Breast epithelium (tissue), 4 donors: ENCODE measurements at places on chromosomes 6 and 20. TPM values are rescaled to one million over a fixed set of nuclear protein-coding genes. Genes with fewer than 3 reads are reported as not detected.

GRCh38 chr6:156033598-156033997, 578.0 kb upstream of the NOX3 start:
- H3K36me3 ChIP-seq: no peaks in the 10 kb centered on the region
- H3K4me1 ChIP-seq: no peaks in the 10 kb centered on the region
- H3K4me3 ChIP-seq: no peak overlapping the region
- no peak overlapping the region for H3K27ac ChIP-seq
- no peak for DNase-seq

DNA sequence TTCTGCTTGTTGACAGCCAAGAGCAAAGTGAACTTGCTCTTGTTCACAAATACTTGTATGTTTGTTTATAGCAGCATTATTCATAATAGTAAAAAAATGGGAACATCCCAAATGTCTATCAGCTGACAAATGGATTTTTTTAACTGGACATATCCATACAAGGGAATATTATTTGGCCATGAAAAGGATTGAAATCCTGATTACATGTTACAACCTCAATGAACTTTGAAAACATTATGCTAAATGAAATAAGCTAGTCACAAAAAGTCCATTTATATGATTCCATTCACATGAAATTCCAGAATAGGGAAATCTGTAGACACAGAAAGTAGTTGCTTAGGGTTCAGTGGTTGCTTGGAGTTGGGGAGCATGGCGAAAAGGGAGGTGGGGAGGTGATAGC, 28.4 kb upstream of the BAG2 start:
- no peak overlapping the region for H3K27ac ChIP-seq
- H3K36me3 ChIP-seq: peaks cover 10% of the 10 kb centered on the region

DNA sequence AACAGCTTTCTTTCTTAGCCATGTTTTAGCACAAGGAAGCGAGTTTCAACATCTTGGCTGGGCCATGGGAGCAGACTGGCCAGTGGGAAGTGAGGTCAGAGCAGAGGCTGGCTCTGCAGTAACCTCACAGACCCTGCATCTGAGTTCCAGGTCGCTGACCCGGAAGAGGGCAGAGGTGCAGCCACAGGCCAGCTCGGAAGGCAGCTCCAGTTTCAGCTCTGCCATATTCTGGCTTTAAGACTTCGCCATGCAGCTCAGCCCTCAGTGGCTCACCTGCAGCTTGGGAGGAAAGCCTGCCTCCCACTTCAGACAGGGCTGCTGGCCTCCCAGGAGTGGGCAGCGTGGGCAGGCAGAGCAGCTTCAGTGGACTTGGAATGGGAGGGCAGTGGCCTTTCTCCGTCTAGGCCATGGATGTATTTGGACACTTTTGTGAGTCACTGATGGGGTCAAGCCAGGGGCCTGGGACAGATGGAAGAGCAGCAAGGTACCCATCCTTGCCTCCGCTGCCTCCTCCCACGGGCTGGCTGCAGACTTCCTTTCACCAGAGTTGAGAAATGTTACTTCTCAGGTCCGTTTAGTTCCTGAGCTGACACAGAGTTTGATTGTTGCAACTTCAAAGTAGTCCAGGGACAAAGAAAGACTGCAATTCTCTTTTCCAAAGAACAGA, 18.5 kb downstream of the CST8 start:
- H3K27me3 ChIP-seq: no peaks in the 10 kb centered on the region
- no peaks in the 10 kb centered on the region for H3K36me3 ChIP-seq
- DNase-seq: no peak
- H3K27ac ChIP-seq: no peak overlapping the region
- no peak overlapping the region for H3K4me3 ChIP-seq

DNA sequence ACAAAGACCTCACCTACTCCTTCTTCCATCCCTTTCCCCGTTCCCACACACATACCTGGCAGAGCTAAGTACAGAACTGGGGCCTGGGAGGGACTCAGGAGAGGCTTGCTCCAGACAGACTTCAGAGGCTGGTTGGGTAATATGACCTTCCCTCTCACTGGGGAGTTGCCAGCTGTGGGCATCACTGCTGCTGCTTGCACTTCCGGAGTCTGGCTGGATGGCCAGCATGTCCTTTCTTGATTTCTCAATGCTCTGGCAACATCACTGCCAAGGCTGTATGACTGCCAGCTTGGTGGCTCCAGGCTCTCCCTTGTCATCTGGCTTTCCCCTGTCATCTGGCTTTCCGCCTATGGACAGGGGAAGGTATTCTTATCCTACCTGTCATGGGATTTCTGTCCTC, 47.8 kb downstream of the CDH22 start:
- H3K27me3 ChIP-seq: peaks cover 18% of the 10 kb centered on the region
- H3K27ac ChIP-seq: no peak overlapping the region
- H3K4me3 ChIP-seq: no peak overlapping the region

DNA sequence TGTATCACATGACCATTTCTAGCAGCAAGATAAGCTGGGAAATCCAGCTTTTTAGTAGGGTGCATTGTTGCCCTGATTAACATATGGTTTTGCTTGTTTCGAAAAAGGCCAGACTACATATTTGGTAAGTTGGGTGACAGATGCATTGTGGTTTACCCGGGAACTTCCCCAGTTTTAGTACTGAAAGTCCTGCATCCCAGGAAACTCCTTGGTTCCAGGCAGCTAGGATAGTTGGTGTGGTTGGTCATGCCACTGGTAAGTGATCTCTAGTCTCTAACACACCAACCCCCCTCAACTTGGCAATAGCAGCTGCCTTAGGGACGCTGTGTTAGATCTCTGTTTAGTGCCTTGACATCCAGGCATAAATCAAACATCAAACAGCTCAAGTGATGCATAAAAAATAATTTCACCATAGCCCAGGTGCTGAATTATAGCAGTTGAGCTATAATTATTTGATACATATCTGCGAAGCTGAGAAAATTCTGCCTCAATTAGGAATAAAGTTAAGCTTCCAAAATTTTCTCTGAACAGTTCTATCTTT, 216.5 kb downstream of the TFAP2C start:
- no peaks in the 10 kb centered on the region for H3K27me3 ChIP-seq
- DNase-seq: no peak
- no peak overlapping the region for H3K27ac ChIP-seq
- H3K36me3 ChIP-seq: no peaks in the 10 kb centered on the region

DNA sequence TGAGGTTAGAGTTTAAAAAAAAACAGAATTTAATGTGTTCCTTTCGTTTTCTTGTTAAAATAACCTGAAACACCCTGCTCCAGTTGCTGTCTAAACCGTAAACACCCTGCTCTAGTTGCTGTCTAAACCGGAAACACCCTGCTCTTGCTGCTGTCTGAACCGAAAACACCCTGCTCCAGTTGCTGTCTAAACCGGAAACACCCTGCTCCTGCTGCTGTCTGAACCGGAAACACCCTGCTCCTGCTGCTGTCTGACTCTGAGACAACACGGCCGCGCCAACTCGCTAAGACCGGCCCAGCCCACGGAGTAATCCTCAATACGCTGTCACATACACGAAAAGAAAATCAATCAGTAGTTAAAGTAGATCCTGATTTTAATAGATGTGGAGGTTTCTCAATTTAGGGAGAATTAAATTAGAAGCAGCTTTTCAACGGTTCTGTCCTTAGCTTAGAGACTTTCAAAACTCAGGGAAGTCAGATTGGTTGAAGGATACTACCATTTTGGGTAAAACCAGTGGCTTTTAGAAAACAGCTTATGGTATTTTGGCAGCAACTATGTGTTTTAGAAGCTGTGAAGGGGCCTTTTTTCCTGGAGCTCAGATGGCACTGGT, 98.3 kb downstream of the RAMACL start:
- no peaks in the 10 kb centered on the region for H3K27me3 ChIP-seq
- H3K27ac ChIP-seq: peak overlapping the region; percentile 33
- no peaks in the 10 kb centered on the region for H3K4me1 ChIP-seq

- H3K36me3 ChIP-seq: no peaks in the 10 kb centered on the region
- DNase-seq: no peak
- no peak overlapping the region for H3K4me3 ChIP-seq
- no peaks in the 10 kb centered on the region for H3K27me3 ChIP-seq
These were observed 22.9 kb downstream of the ARHGAP18 start for GRCh38 chr6:129686941-129687627.

DNA sequence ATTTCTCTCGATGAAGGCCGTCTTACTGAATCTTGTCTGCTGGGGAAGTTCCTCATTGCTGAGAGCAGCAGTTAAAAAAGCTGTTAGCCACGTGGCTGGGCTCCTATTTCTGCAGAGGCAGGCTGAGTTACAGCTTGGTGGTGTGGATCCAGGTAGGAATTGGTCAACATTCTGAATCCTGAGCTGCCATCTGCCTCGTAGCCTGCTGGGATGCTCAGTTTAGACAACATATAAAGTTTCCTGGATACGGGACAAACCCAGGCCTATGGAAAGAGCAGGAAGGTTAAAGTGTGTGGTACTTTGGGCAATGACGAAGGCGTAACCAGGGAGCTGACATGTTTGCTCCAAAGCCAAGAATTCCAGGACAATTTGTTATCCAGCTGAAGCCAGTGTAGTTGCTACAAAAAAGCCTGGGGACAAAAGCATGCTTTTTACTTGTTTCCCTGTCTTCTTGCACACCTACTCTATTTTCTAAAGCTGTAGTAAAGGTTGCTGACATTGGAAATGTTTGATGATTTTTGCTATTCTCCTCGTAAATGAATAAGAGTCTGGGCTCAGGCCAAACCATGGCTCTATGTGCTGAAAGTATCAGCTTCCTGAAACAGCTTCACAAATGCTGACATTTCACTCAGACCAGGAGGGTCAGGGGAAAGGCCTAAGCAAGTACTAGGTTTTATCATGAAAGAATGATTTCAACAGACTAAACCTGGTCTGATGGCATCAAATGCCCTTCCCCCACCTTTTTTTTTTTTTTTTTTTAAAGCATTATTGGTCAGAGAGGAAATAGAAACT, 12.4 kb upstream of the MYLK2 start:
- no peaks in the 10 kb centered on the region for H3K4me1 ChIP-seq
- H3K36me3 ChIP-seq: no peaks in the 10 kb centered on the region
- no peaks in the 10 kb centered on the region for H3K27me3 ChIP-seq
- no peak overlapping the region for H3K4me3 ChIP-seq
- H3K27ac ChIP-seq: no peak overlapping the region
- no peak for DNase-seq

- no peak overlapping the region for H3K4me3 ChIP-seq
- H3K36me3 ChIP-seq: no peaks in the 10 kb centered on the region
- peaks cover 11% of the 10 kb centered on the region for H3K27me3 ChIP-seq
- H3K27ac ChIP-seq: no peak overlapping the region
These were observed 52.2 kb upstream of the UNC93A start for GRCh38 chr6:167238694-167239467.

DNA sequence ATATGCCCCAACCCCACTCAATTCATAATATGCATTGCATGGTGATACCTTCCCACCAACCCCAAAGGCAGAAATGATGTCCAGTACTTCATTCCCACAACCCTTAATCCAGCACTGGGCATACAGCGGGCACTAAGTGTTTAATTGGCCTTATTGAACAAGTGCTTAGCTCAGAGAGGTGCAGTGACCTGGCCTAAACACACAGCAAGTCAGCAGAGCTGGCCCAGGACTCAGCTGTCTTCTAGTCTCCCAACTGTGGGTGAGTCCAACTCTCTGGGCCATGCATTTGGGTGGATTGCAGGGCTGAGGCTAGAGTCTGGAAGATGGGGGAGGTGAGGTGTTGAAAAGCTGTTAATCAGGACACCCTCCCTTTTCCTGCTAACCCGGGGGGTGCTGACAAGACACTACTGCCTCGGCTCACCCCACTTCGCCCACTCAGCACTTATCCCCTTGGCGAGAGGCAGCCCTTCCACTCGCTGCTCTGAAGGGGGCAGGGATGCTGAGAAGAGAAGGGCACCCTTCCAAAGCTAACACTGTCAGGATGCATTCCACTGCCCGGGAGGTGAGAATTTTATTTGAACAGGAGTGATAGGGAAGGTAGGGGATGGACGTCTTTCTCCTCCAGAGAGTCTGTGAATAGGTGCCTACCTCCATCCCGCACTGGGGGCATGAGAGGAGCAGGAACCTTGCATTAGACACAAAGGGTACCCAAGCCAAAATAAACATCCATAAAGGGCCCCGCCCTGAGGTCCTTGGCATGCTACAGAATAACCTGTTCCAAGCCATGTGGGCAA, 14.2 kb downstream of the KCNK5 start:
- DNase-seq: no peak
- no peaks in the 10 kb centered on the region for H3K36me3 ChIP-seq
- H3K27me3 ChIP-seq: no peaks in the 10 kb centered on the region
- H3K4me3 ChIP-seq: no peak overlapping the region
- no peaks in the 10 kb centered on the region for H3K4me1 ChIP-seq

GRCh38 chr20:33675136-33675959, 1.1 kb upstream of the NECAB3 start:
- H3K27me3 ChIP-seq: no peaks in the 10 kb centered on the region
- peak overlapping the region; percentile 67 for H3K4me3 ChIP-seq
- H3K27ac ChIP-seq: peak overlapping the region; percentile 84
- no peak for DNase-seq

- no peaks in the 10 kb centered on the region for H3K36me3 ChIP-seq
- H3K27ac ChIP-seq: no peak overlapping the region
- DNase-seq: no peak
- H3K4me1 ChIP-seq: no peaks in the 10 kb centered on the region
These were observed 348.3 kb downstream of the BCKDHB start for GRCh38 chr6:80454661-80455365.

DNA sequence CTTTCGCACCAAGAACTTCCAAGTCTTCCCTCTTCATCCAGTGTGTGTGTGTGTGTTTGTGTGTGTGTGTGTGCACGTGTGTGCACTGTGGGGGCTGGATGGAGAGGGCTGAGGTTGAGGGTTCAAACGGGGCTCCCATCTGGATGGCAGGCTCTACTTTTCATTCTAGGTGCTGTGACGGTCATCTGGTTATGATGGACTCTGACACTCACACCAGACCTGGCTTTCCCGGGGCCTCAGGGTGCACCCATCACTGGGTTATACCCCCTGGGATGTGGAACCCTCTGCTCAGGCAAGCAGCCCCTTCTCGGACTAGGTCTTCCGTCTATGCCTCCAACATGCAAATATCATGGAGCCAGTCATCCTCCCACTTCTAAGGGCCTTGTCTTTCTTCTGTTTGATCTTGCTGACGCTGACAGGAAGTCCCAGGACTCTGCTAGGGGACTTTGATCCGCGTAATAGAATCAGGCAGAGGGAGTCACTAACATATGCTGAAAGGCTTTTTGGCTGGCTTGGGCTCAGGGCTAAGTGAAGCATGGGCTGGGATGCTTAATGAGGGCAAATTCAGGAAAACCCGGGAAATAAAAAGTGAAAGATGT, 313.6 kb downstream of the CDC5L start:
- no peaks in the 10 kb centered on the region for H3K36me3 ChIP-seq
- no peaks in the 10 kb centered on the region for H3K27me3 ChIP-seq
- H3K27ac ChIP-seq: no peak overlapping the region
- no peak for DNase-seq
- no peak overlapping the region for H3K4me3 ChIP-seq
- no peaks in the 10 kb centered on the region for H3K4me1 ChIP-seq

Gene PMEPA1
- 13.1 TPM for total RNA-seq
